ENCODE measurements at places on chromosomes 11 and 22.

GRCh38 chr22:28674121-28674563 lies 5.5 kb downstream of the TTC28 start:
- no peak for DNase-seq

DNA sequence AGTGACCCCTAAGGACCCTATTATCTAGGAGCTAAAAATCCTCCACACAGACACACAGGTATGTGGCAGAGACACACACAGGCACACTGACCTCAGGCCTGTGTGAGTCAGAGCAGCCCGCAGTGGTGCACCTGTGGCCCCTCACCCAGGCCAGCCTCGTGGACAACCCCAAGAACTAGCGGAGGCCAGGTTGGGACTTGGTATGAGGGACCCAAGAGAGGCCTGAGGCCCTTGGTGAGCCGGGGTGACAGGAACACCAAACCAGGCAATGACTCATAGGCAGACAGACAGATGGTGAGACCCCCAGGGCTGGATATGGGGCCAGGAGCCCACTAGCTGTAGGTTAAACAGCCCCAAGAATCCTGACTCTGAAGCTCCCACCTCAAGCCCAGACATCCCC lies 6.0 kb downstream of the CASTOR1 start:
- no peak for DNase-seq

DNA sequence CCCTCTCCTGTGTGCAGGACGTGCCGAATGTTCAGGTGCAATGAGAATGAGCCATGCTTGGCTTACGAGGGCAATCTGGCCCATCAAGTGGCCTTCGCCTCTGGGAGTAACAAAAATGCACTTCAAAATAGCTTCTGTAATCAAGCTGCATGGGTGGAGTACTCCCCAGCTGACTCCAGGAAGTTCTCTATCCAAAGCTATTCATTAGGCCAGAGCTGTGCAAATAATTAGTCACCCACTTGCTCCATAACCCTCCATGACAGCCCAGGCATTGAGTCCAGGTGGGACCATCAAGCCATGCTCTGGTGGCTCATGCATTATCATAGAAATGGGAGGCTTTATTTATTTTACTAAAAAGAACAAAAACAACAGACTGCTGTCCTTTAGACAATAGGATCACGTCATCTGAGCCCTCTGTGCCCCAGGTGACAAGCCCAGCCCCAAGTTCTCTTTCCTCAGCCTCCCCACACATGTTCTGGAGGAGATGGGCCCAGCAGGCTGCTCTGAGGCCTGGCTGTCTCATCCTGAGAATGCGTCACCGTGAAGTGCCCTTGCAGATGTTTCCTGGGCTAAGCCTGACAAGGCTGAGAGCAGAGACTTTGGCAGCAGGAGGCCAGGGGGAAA lies 244.7 kb downstream of the ETS1 start:
- DNase-seq: no peak

DNA sequence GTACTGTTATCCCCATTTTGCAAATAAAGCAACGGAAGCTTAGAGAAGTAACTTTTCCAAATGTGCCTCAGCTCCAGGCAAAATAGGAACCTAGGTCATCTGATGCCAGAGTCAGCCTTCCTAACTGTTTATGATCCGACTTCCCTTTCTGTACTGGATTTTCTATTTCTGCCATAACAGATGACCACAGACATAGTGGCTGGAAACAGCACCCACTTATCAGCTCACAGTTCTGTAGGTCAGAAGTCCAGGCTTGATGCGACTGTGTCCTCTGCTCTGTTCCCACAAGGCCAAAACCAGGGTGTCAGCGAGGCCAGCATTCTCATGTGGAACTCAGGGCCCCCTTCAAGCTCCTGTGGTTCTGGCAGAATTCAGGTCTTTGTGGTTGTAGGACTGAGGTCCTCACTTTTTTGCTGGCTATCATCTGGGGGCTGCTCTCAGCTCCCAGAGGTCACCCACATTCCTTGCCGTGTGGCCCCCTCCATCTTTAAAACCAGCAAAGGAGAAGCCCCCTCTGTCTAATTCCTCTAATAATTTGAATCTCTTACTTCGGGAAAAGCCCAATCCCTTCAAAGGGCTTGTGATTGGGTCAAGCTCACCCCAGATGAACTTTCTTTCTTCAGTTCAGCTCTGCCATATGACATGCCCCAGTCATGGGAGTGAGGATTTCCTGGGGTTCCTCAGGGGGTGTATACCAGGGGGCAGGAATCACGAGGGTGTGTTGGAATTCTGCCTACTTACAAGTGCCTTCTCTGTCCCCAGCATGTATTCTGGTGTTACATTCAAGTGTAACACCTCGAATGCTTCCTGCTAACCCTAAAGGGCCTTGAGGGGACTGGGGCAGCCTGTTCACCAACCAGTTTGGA lies 15.3 kb downstream of the KCNJ5 start:
- no peak for DNase-seq

DNA sequence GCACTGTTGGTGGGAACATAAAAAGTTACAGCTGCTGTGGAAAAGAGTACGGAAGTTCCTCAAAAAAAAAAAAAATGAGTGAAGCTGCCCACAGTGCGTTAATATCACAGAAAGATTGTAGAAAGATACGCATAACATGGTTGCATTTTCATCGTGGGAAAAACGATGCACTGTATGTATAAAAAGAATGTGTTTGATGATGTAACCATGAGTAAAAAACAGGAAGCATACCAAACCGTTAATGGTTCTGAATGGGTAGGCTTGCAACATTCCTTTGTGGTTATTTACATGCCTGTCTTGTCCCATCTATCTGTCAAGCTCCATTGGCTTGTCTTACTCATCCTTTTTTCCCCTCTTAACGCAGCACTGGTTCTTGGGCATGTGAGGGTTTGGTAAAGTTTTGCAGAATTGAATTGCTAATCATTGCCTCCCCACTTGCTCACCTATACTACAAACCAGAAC lies 33.8 kb upstream of the DKK3 start:
- no peak for DNase-seq

GRCh38 chr11:70581991-70582885 lies 183.9 kb downstream of the CTTN start:
- DNase-seq: no peak

- no peak for DNase-seq
These were observed 143.6 kb downstream of the NCAM1 start for GRCh38 chr11:113104691-113105251.

DNA sequence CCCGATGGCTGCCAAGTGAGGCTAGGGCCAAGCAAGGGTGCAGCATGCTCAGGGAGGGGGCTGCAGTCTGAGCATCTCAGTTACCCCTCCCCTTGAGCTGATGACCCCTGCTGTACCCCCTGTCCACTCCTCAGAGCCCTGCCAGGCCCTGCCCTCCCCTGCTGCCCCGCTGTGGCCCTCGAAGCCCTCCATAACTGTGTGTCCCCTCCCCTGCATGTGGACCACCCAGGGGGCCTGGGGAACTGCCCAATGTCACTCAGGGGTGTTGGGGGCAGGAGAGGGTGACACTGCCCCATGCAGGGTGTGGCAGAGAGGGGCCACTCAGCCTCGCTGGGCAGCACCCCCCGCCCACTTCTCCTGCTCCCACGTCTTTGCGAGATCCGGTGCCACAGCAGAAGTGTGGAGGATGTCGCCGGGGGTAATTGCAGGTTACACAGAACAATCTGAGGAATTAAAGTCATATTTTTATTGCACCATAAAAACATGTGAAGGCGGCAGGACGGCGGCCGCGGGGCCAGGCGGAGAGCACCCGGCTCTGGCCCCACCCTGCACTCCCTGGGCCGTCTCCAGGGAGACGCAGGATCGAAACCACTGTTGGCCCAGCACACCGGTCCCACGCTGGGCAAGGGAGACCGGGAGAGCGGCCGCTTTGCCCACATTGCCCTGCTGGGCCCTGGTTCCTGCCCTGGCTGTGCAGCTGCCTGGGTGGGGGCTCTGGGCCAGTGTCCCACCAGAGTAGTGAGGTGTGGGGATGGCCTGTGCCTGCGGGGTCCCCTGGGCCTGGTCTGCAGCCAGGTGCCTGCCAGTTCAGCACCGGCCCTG lies 18.7 kb upstream of the GNB1L start:
- no peak for DNase-seq

GRCh38 chr11:640021-640706 lies 3.1 kb downstream of the DRD4 start:
- DNase-seq: no peak

DNA sequence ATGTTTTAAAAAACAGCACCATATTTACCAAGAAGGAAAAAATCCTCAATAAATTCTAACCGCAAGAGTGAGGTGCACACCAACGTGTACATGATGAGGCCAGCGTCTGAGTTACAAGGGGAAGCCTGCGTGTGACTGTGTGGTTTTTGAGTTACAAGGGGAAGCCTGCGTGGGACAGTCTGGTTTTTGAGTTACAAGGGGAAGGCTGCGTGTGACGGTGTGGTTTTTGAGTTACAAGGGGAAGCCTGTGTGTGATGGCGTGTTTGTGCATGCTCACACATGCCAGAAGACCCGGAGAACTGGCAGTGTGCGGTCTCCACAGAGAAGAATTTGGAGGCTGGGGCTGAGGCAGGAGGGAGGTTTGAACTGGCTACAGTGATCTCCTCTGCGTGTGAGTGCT lies 1376.4 kb downstream of the TBC1D22A start:
- no peak for DNase-seq

DNA sequence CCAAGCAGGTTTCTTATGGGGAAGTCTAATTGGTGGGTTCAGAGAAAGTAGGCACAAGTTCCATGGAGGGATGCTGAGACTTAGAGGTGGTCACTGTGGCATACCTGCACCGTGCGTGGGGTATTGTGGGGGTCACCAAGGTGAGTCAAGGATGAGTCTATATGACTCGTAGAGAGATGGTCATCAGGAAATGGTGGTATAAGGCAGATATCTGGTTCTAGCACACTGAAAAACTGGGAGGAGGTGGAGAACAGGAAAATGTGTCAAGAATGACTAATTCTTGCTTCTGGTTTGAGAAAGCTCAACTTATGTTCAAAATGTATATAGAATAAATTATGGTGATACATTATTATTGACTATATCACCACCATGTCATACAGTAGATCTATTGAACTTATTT lies 258.1 kb downstream of the RAB38 start:
- no peak for DNase-seq

GRCh38 chr11:126630893-126631798 lies 275.7 kb downstream of the ST3GAL4 start:
- DNase-seq: no peak

DNA sequence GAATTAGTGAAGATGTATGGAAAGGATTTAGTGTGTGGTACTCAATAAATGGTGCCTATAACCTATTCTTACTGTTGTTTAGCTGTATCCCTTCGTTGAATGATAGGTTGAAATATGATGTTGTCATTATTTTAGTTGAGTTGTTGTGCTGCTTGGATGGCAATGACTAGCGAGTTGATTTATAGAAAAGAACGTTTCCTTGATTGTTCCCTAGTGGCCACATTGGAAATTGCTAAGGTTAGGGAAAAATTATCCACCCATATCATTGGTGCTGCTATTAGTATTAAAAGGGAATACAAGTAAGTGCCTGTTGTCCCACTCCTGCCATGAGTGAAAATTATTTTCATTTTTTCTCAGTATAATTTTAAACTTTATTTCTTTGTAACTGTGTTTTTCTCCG lies 14.5 kb downstream of the EMSY start:
- DNase-seq: no peak

DNA sequence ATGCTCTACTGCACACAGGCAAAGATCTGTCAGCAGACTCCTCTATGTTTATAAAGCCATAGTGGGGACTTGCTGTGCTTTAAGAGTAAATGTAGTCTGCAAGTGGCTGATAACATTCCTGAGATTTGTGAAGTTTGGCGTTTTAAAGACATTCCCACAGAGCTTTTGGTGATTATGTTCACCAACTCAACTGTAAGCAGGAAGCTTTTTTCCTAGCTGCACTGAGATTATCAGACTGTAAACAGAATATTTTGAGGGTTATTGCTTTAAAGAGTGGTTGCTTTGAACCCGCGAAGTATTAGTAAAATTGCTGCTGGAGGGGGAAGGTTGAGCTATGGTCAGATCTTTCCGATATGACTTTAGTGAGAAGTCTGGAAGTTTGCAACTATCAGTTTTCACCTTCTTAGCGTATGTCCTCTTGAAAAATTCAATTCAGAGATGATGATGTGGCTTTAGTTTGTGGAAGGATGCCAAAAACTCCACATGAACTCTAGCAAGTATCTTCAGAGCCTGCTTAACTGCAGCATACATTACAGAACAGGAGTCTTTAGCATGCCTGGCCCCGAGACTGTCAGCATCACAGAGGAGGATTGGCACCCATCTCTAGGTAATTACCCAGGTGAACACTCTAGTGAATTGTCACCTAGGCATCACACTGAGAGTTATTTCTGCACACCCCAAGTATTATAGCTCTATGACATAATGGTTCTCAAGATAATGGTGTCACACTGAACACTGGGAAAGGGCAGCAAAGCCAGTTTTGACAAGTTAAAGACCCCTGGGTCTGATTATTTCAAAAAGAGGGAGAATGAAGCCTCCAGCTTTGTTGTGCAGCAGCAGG lies 89.9 kb downstream of the MTNR1B start:
- no peak for DNase-seq

DNA sequence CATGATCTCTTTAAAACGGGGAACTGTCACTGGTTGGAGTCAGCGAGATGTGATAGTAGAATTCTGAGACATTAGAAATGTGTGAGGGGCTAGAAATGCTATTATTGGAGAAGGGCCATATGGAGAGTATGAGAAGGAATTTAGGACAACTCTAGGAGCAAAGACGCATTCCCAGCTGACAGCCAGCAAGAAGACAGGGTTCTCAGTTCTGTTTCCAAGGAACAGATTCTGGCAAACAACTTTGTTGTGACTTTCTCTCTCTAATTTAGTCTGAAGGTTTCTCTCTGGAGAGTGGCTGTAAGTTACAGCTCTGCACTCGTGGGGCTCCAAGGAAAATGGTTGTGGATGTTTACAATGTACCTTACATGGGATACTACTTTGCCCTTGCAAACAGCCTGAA lies 876.3 kb downstream of the FAM181B start:
- DNase-seq: no peak

- DNase-seq: no peak
These were observed 918 bp downstream of the CHORDC1 start for GRCh38 chr11:90221803-90222458.

DNA sequence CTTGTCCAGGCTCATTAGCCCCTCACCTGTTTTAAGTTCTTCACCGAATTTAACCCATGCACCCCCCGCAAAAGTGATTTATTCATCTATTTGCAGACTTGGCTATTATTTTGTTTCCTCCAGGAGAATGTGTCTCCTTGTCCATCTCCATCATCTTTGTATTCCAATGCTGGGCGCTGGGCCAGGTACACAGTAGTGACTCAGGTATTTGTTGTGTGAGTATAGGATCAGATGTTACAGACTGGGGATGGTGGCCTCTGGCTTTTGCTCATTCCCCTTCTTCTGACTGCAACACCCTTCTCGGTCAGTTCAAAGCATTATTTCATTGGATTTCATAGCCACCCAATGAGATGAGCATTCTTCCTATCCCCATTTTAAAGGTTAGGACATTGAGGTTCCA lies 408.2 kb downstream of the MN1 start:
- DNase-seq: no peak

GRCh38 chr11:62463121-62463542 lies 44.3 kb downstream of the SCGB1A1 start:
- no peak for DNase-seq

GRCh38 chr11:94032066-94032465 lies 10.9 kb downstream of the HEPHL1 start:
- no peak for DNase-seq

GRCh38 chr11:23903044-23903704 lies 593.7 kb upstream of the LUZP2 start:
- DNase-seq: no peak

Data from activated B cell treated with CpG ODN at 0.5 μM for 24 hours (primary cell).